ENCODE measurements at places on chromosomes 4 and X.

DNA sequence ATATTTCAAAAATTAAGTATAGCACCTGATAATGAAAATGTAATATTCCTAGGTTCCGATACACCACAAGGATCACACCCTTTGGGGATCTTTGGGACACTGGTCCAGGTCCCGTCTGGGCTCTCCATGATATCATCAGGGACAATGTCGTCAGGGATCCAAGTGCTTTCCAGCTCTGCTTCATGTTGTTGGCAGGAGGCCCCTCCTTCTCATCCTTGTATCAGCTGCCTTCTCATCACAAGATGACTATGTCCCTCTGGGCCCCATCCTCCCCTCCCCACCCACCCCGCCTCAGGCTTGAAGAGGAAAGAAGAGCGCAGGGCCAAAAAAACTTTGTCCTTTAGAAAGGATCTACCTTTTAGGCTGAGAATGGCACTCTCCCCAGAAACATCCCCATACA lies 128.3 kb upstream of the KLF3 start:
- DNase-seq, result no peak

DNA sequence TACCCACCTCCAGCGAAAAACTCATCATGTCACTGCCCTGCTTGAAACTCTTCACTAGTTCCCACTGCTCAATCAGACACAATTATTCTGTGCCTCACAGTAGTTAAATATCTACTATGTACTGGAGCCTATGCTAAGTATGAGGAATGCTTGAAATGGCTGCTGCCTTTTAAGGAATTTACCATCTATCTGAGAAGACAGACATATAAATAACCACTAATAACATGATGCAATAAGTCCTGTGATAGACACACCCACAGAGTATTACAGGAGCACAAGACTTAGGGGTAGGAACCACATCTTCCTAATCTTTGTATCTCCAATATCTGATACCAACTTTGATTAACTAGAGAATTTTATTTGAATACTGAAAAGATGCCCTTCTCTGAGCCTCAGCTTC lies 21.1 kb downstream of the SLC25A53 start:
- no peak for DNase-seq

DNA sequence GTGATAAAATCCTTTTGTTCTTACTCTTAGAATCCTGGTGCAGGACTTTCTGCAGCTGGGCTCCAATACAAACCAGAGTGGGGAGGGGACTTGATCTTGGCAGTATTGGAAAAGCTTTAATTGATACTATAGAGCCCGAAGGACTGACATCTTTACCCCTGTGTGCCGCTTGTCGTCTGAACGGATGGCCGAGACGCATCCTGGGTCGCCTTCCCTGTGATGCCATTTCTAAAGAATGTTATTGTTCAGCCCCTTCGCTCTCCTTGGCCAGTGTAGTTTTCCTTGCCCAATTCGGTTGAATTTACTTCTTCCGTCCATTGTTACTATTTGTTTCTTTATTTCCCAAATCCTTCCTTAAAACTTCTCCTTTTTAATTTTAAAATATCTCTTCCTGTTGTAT lies 80.9 kb downstream of the CLDN34 start:
- no peak for DNase-seq

GRCh38 chr4:54025582-54025981 lies 38.8 kb downstream of the CHIC2 start:
- no peak for DNase-seq

DNA sequence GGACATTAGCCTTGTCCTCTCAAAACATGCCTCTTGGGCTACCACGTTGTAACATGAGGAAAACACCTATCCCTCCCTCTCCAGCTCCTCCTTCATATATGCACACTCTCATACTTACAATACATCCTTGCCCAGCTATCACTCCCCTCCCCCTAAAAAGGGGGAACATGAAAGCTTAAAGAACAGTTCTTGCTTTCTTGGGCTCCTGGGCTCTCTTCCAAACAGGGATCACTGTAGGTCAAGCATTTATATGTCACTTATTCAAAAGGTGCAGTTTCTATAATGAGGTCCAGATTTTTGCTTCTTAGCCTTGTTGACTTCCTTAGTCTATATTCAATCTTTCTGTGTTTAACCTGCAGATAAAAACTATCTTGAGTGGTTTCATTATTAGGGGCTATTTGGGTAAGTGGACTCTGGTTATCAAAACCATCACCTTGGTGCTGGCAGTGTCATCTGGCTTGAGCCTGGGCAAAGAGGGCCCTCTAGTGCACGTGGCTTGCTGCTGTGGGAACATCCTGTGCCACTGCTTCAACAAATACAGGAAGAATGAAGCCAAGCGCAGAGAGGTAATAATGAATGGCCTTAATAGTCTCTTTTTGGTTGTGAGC lies 119.4 kb downstream of the AKAP4 start:
- DNase-seq, result peak; percentile 29

GRCh38 chr4:11472535-11472934 lies 43.8 kb upstream of the HS3ST1 start:
- DNase-seq, result no peak

- no peak for DNase-seq
Observed at GRCh38 chrX:67723580-67724351, 179.9 kb downstream of the AR start.

- no peak for DNase-seq
Observed at GRCh38 chr4:24477919-24478318, 106.4 kb downstream of the DHX15 start.

- no peak for DNase-seq
Observed at GRCh38 chrX:46380148-46380752, 165.0 kb downstream of the ZNF674 start.

- DNase-seq, result no peak
Observed at GRCh38 chr4:2834001-2834921, 9.4 kb upstream of the ADD1 start.

Data from posterior cingulate gyrus (tissue), 11 donors.